ENCODE measurements at places on chromosomes 12 and 14.

- DNase-seq: peak; percentile 21
These were observed 153.0 kb downstream of the NOVA1 start for GRCh38 chr14:26444822-26445221.

- no peak for DNase-seq
These were observed 157.0 kb upstream of the RBM19 start for GRCh38 chr12:114123108-114123507.

- DNase-seq: no peak
These were observed 8.7 kb upstream of the TCL1A start for GRCh38 chr14:95722525-95723190.

- no peak for DNase-seq
These were observed 27.1 kb upstream of the TCL1A start for GRCh38 chr14:95741038-95741490.

- no peak for DNase-seq
These were observed 12.5 kb upstream of the CLEC4E start for GRCh38 chr12:8553088-8553627.

DNA sequence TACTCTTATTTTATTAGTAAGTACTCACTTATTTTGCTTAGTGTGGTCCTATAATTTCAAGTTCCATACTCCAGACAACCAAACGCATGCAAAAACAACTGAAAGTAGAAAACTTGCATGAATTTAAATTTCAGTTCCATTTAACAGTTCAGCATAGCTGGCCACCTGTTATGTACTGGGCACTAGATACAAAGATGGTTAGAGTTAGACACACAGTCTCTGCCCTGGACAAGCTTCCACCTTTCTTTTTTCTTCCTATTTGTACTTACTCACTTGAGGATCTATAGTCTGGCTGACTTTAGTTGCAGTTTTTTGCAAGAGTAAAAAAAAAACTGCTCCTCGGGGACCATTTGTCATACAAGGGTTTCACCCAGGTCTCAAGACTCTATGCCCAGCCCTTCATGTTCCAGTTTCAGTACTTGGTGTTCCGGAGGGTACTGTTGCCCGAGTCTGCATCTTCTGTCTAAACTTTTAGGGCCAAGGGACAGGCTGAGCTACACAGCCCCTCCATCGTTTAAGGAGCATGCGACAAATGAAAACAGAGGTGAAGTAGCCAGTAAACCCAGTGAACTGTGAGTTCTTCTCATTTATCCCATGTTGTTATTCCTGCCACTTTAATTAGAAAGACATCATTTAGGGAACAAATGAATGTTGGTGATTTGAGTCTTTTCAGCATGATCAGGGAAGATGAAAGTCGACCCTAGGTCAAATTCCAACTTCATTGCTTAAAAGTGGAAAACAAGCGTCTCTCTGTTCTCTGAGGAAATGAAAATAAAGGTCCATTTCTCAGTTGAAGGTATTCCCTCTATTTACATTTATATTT lies 22.3 kb downstream of the RPGRIP1 start:
- DNase-seq: no peak

DNA sequence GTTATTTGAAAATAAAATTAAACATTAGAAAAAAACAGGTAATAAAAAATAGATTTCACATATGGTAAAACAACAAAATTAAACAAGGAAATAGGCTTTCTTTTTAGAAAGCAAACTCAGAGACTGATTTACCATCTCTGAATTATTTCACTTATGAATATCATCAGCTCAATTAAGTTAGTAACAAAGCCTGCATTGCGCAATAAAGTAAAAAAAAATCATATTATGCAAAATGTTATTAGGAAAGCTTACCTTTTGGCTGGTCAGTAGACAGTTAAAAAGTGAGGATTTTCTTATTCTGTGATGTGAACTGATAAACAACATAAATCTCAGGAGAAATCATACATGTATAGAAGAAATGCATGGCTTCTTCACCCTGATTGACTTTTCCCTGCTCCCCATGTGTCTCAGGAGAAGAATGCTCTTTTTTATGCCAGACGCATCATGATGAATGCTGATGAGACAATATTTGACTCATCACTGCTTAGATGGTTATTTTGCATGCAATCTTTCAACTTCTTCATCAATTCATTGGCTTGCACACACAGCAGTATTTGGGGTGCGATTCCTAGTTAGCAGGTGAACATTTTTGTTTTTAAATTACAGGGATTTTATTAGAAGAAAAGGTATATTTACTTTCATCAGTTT lies 124.5 kb upstream of the USP15 start:
- no peak for DNase-seq

DNA sequence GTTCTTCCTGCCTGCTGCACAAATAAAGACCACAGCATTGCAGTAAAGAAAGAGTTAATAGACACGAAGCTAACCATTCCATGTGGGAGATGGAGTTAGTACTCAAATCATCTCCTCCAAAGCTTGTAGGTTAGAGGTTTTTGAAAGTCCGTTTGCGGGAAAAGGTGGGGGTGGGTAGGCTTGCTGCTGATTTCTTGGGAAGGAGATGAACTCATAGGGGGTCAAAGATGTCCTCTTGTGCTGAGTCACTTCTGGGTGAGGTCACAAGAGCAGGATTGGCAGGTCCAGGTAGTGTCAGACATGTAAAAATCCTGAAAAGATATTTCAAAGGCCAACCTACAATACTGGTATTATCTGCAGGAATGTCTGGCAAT lies 66.4 kb downstream of the PTHLH start:
- no peak for DNase-seq

DNA sequence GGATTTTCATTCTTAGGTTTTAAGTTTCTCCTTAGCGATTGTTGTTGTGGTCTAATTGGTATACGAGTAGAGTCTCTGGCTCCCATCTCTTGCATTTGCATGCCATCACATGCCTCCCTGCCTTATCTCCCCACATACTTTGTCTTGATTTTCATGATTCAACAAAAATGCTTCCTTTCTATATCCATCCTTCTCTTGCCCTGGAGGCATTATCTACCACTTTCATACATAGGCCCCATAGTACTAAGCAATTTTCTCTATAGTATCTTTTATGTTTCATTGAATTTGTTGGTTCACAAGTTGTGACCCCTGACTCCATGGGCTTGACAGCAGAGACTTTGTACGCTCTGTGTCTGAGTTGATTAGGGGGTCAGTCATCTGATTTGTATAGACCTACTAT lies 226.1 kb downstream of the ACSS3 start:
- no peak for DNase-seq

- DNase-seq: peak; percentile 64
These were observed 4.6 kb downstream of the MTRFR start for GRCh38 chr12:123237646-123238329.

DNA sequence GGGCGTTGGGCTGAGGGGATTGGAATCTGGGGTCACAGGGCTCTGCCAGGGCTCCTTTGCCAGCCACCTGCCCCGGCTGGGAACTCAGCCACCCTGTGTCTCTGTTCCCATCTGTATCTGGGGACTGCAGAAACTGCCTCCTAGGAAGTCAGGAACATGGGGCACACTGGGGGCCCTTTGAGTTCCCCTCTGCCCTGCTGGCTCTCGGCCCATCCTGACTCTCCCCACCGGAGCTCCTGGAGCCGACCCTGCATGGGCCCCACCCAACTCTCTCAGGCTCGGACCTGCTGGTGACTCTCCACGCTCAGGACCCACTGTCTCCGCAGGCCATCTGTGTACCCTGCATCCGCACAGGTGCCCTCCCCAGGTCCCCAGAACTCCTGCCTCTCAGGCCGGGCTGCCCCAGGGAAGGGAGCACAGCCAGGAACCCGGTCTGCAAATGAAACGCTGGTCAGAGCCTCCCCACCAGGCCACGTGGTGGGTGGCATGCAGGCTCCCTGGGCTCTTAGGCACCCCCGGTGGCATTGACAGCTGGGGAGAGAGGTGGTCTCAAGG lies 82.8 kb downstream of the KIF26A start:
- no peak for DNase-seq

GRCh38 chr14:31300296-31300695 lies 92.7 kb upstream of the HECTD1 start:
- no peak for DNase-seq

GRCh38 chr12:96261557-96261956 lies 67.4 kb downstream of the ELK3 start:
- no peak for DNase-seq

DNA sequence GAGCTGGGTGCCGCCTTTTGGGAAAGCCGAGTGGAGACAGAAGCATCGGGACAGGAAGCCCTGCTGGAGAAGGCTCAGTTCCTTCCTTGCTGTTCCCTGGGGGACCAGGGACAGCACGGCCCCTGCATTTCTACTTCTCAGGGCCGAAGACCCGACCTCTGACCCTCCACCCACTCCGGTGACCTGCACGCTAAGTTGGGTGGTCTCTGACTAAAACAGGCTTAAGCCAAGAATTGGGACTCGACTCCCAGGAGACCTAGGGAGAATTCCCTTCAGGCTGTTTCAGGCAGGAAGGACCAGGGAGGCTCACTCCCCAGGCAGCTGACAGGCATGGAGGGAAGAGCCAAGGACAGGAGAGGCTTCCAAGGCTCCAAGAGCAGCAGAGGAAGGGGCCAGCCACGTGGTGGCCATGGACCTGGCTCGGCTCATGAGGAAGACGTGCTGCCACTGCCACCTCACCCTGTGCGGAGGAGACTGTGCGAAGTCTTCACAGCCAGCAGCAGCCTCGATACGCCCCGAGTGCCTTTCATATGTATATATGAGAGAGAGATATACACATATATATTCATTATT lies 43.9 kb downstream of the DCAF4 start:
- DNase-seq: no peak

DNA sequence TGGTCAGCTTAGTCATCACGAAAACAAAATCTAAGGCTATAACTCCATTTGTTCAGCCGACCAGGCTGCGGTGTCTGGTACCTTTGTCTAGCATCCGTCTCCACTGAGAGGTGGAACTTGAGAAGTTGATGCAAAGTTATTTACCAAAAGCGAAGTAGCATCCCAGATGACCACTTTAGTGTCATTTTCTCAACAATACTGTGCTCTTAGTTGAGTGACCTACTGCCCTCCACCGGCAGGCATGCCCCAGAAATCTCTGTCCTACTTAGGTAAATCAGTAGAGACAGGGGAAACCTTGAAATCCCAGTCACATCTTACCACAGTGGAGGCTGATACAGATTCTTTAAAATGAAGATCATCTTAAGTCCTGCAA lies 1.3 kb upstream of the ST8SIA1 start:
- DNase-seq: no peak

DNA sequence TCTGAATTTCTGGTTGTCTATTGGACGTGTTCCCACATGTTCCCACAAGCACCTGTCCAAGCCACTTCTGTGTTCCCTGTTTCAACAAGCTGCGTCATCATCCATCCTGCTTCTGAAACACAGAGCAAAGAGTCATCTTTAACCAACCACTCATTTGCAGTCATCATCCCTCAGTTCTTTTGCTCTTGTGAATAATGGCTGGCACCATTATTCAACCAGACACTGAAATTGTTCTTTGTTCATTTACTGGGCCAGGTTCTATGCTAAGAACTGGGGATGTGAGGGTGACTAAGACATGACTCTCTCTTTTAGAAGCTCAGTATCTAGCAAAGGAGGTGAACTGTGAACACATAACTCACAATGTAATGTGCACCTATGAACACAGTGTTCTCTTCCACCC lies 40.7 kb upstream of the ANO4 start:
- peak; percentile 38 for DNase-seq

DNA sequence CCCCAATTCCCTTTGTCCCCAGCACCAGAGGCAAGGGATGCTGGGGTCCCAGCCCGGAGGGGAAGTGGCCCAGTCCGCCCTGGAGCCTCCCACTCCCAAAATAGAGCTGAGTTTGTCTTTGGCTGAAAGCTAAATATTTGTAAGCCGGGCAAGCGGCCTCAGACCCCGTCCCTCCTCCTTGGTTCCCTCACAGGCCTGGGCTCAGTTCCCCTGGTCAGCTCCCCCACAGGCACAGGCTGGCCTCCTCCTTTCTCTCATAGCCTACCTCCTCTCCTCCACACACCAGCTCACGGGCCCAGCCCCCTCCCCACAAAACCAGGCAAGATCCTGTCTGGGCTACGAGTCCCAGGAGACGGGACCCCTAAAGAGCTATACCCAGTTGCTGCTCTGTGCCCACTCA lies 1.3 kb downstream of the SP7 start:
- no peak for DNase-seq

GRCh38 chr12:29895966-29896365 lies 112.2 kb upstream of the TMTC1 start:
- DNase-seq: no peak

DNA sequence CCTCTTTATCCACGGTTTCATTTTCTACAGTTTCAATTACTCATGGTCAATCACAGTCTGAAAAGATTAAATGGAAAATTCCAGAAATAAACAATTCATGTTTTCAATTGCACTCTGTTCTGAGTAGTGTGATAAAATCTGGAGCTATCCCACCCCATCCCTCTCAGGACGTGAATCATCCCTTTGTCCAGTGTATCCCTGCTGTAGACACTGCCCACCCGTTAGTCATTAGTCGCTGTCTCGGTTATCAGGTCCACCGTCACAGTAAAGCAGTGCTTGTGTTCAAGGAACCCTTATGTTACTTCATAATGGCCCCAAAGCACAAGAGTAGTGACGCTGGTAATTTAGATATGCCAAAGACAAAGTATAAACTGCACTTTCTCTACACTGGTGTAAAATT lies 141.0 kb upstream of the LMNTD1 start:
- DNase-seq: peak; percentile 54

Data from astrocyte of the spinal cord (primary cell).